Activated T-cell treated with anti-CD3 and anti-CD28 coated beads, Interleukin-2, amount 50 U/mL, for 72 hours (primary cell): ENCODE measurements at places on chromosomes 2 and 18.
A peak's percentile ranks its signal among the peaks of the same experiment; 100 is the strongest.

DNA sequence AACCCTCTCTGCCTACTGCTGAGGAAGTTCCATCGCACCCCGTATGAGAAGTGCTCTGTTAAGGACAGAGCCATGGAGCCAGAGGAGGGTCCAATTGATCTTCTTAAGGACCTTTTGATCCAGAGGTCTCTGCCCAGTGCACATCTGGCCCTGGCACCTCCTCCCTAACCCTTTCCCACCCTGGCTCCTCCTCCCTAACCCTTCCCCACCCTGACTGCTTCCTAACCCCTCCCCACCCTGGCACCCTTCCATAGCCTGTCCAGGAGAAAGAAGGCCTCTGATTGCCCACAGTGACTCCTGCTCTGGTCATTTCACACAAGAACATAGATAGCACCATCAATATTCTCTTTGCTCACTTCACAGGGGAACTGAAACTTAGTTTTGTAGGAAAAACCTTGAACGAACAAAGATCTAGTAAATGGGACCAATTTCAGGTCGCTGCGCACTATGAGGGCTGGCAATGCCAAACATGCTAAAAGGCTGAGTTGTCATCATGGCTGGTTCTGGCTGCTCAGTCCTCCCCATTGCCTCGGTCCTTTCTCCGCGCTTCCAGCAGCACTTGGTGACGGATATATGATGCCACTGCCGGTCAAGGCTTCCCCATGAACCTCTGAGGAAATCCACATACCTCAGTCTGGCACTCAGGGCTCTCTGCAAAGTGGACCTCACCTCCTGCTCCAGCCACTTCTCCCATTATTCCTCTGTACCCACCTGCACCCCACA, 49.2 kb downstream of the PKDCC start:
- DNase-seq = no peak

GRCh38 chr18:52228166-52228565, 111.8 kb upstream of the DCC start:
- DNase-seq = no peak

- DNase-seq = peak; percentile 67
Measured at GRCh38 chr2:72137498-72138010, 10.1 kb downstream of the CYP26B1 start.

DNA sequence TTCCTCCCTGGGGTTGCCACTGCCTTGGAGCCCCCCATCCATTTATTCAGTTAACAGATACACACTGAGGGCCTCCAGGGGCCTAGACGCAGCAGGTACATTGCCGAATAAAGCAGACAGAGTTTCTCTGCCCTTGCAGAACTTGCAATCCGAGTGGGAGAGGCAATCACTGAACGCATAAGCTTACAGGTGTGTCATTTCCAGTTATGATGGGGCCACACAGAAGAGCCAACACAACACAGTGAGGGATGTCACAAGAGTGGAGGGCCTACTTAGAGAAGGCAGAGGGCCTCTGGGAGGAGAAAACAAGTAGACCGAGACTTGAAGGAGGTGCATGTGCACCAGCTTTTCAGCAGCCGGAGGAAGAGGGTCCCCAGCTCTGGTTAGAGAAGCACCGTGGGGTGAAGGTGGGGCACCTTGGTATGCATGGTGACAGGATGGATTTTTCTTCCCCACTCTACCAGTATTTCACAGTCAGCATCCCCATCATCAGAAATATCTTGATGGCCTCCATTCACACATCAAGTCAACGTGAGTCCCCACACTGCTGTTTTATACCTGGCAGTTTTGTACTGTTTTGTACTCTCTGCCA, 150.9 kb downstream of the SMAD7 start:
- DNase-seq = no peak

GRCh38 chr2:238376884-238377391, 49.8 kb upstream of the ASB1 start:
- DNase-seq = no peak

- DNase-seq = no peak
Measured at GRCh38 chr2:406231-406630, 118.3 kb upstream of the ALKAL2 start.
